ENCODE measurements at places on chromosomes 5 and 9.

DNA sequence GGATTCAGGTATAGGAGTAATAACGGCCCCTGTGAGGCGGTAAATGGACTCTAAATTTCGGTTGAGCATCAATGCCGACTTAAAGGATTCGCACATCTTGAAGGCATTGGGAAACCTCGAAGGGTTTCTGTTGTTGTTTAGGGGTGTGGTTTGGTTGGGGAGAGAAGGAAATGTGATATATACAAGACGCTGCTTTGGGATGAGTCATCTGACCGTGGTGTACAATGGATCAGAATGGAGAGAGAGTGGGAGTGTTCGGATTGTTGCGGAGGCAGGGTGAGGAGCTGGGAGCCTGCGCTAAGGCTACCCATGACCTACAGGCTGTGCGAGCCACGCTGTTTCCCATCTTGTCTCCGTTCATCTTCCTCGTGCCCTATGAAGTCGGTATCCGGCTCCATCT lies 60.4 kb upstream of the ERCC6L2 start:
- DNase-seq, result no peak

- no peak for DNase-seq
Measured at GRCh38 chr9:112780450-112781036, 30.0 kb downstream of the SNX30 start.

- no peak for DNase-seq
Measured at GRCh38 chr9:75941066-75941465, 50.6 kb downstream of the PCSK5 start.

DNA sequence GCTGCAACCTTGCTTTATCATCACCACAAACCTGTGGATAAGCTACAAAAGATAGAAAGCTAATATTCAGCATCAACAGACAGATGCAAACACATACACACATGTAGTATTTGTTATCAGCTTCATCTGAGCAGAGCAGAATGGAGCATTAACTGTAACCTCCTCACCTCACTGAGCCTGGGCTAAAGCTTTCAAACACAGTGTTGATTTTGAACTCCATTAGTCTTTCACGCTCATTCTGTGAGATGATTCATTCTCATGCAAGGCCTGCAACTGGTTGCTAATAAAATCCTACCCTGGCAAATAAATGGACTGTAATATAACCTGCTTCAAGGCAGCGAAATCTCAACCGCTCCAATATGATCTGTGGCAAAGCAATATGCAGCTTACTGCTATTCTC lies 1360.6 kb upstream of the ACO1 start:
- DNase-seq, result no peak

DNA sequence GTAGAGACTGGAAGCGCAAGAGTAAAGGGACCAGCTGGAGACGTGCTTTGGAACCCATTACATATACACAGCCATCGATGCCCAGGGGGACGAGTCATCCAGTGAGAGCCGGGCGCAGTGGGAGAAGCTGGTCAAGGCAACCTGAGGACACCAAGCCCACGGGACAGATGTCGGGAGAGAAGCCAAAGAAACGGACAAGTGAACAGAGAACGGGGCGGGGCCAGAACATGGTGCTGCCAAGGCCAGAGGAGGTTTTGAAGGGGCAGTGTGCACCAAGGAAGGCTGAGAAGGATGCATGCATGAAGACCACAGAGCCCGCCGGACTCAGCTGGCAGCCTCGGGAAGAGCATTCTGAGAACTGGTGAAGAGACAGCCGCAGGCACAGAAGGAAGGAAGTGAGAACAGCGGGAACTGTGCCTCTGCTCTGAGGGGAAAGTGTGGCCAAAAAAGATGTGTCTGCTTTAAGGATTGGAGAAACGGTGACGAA lies 20.3 kb downstream of the CAMSAP1 start:
- DNase-seq, result no peak

- DNase-seq, result no peak
Measured at GRCh38 chr9:37082214-37082765, 38.1 kb upstream of the ZCCHC7 start.

GRCh38 chr9:23682352-23682751 lies 143.7 kb downstream of the ELAVL2 start:
- no peak for DNase-seq

Data from activated CD4-positive, alpha-beta T cell treated with anti-CD3 and anti-CD28 coated beads, Interleukin-2, amount 50 U/mL, for 1 hour (primary cell).